ENCODE measurements at places on chromosomes 6 and 20. TPM values are rescaled to one million over a fixed set of nuclear protein-coding genes. Genes with fewer than 3 reads are reported as not detected.
A peak's percentile ranks its signal among the peaks of the same experiment; 100 is the strongest.

DNA sequence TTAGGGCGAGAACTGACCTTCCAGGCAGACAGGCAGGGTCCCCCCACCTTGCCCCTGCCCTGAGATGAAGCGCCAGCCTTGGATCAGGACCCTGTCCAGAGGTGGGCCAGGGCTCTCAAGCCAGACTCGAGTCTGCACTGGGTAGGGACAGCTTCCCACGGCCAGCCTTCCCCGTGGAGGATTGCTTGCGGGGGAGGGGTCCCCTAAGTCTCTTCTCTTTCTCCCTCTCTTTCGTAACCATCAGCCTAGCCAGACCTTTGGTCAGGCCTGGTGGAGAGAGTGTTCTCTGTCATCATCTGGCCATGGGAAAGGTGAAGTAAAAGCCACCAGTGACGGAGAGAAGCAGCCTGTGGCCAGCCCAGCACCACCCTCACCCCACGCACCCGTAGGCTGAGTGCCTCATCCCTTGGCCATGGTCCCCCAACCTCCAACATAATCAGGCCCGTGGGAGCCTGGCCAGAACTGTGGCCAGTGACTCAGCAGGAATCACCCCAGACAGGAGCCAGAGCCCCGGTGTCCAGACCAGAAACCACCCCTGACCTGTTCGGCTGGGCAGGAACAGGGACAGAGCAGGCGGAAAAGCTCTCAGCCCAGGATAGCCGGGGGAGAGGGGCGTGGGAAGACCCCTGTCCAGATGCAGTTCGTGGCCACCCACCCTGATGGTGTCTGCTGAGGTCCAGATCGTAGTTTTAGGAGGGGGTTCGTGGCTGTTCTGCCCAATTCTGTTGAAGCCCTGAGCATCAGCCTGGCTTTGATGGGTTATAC, 47.1 kb downstream of the SNAI1 start:
- DNase-seq: peak; percentile 94

DNA sequence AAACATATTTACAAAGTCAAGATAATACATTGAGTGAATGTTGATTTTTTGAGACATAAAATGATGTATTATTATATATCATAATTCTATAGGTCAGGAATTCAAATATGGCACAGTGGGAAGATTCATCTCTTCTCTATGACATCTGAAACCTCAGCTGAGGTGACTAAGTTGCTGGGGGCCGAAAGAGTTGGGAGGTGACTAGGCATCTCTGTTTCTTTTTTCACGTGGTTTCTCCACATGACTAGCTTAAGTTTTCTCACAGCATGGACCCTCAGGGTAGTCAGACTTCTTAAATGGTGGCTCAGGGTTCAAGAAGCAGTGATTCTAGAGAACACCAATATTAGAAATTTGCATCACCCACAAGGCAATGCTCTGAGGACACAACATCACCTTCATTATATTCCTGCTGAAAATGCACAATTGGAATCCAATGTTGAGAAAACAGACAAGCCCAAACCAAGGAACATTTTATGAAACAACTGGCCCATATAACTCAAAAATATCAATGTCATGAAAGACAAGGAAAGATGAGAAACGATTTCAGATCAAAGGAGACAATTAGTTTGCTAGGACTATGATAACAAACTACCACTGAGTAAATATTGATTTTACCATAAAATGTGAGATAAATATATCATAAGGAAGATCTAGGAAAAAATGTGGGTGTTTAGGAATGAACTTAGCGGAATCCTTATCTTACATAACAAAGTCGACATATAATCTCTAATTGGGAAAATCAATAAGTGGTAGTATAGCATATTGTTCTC, 273.3 kb upstream of the IRAK1BP1 start:
- DNase-seq: no peak

Gene TAP1
- total RNA-seq: 107 TPM

DNA sequence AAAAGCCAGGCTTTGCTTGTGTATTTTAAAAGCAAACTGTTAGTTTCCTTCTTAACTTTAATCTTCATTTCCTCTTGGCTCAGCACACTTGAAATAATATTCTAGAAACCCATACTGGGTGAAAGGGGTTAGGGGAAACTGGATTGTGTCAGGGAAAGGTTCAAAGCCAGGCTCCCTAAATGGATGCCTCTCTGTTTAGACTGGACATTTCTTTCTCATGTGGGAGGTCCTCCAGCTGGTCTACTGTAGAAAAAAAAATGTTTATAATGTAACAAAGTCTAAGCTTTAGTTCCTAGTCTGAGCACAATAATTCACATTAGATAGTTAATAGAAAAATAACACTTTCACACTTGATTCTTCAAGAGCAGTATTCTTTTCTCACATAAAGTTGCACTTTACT, 89.0 kb upstream of the AKIRIN2 start:
- peak; percentile 11 for DNase-seq

Gene MOG
- not detected for total RNA-seq

Gene CCDC170
- total RNA-seq: 0.77 TPM

DNA sequence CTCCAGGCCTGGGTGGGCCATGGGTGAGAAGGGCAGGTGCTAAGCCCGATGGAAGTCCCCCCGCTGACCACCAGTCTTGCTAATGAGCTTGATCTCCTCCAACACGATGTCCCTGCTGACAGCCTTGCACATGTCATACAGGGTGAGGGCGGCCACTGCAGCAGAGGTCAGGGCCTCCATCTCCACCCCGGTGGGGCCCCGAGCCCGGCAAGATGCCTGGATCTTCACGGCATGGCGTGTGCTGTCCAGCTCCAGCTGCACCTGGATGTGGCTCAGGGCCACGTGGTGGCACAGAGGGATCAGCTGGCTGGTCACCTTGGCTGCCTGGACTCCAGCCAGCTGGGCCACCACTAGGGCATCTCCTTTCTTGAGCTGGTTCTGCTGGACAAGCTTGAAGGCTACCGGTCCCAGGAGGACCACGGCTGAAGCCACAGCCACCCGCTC, 27.9 kb downstream of the MOCS1 start:
- no peak for DNase-seq

Data from fibroblast of lung (primary cell).